ENCODE measurements at places on chromosomes 11 and 22. TPM values are rescaled to one million over a fixed set of nuclear protein-coding genes. Genes with fewer than 3 reads are reported as not detected.

OR5B21 gene
- not detected for polyA plus RNA-seq

HTR3B gene
- not detected for polyA plus RNA-seq

TIMP3 gene
- 129 TPM for polyA plus RNA-seq

MMP12 gene
- polyA plus RNA-seq = not detected

POU2AF2 gene
- polyA plus RNA-seq = not detected

C11orf21 gene
- polyA plus RNA-seq = 5.5 TPM

ZNF214 gene
- polyA plus RNA-seq = 2.6 TPM

TIGD3 gene
- 0.13 TPM for polyA plus RNA-seq

TMEM121B gene
- polyA plus RNA-seq = 2.6 TPM

LMO1 gene
- polyA plus RNA-seq = 2.1 TPM

SLC25A45 gene
- 8.7 TPM for polyA plus RNA-seq

UNC93B1 gene
- polyA plus RNA-seq = 9.1 TPM

MOGAT2 gene
- 0.23 TPM for polyA plus RNA-seq

MPZL3 gene
- polyA plus RNA-seq = 1.7 TPM

C11orf91 gene
- not detected for polyA plus RNA-seq

MMP13 gene
- not detected for polyA plus RNA-seq

CD3D gene
- polyA plus RNA-seq = not detected

OR51B2 gene
- not detected for polyA plus RNA-seq

BIRC3 gene
- not detected for polyA plus RNA-seq

CBX6 gene
- 226 TPM for polyA plus RNA-seq

POU2AF1 gene
- polyA plus RNA-seq = not detected

FOLH1 gene
- 4.5 TPM for polyA plus RNA-seq

VPREB1 gene
- polyA plus RNA-seq = not detected

MLC1 gene
- polyA plus RNA-seq = 0.68 TPM

PIH1D2 gene
- 1.8 TPM for polyA plus RNA-seq

NPAS4 gene
- not detected for polyA plus RNA-seq

DDIAS gene
- polyA plus RNA-seq = not detected

NRGN gene
- polyA plus RNA-seq = 3.8 TPM

P2RY2 gene
- polyA plus RNA-seq = 0.68 TPM

CNTN5 gene
- polyA plus RNA-seq = not detected

PKP3 gene
- 0.49 TPM for polyA plus RNA-seq

VPREB3 gene
- polyA plus RNA-seq = not detected

ABCG4 gene
- not detected for polyA plus RNA-seq

PLEKHA7 gene
- 5.2 TPM for polyA plus RNA-seq

GRIA4 gene
- 12.4 TPM for polyA plus RNA-seq

IFT27 gene
- polyA plus RNA-seq = 26.0 TPM

TMEM151A gene
- not detected for polyA plus RNA-seq

KCNK4 gene
- not detected for polyA plus RNA-seq

WNT11 gene
- 18.0 TPM for polyA plus RNA-seq

SAA4 gene
- polyA plus RNA-seq = not detected

RNH1 gene
- polyA plus RNA-seq = 92.2 TPM

DCHS1 gene
- polyA plus RNA-seq = 35.3 TPM

MUC2 gene
- 0.04 TPM for polyA plus RNA-seq

PLAAT3 gene
- polyA plus RNA-seq = 36.0 TPM

POU2AF3 gene
- polyA plus RNA-seq = 4.9 TPM

KRTAP5-9 gene
- not detected for polyA plus RNA-seq

MEI1 gene
- polyA plus RNA-seq = 0.87 TPM

TSGA10IP gene
- not detected for polyA plus RNA-seq

CRYBB3 gene
- not detected for polyA plus RNA-seq

OR5P2 gene
- not detected for polyA plus RNA-seq

CHEK1 gene
- 12.3 TPM for polyA plus RNA-seq

FGF4 gene
- polyA plus RNA-seq = 4.2 TPM

TBX10 gene
- not detected for polyA plus RNA-seq

OR2D2 gene
- polyA plus RNA-seq = not detected

CEND1 gene
- polyA plus RNA-seq = 0.31 TPM
